ENCODE measurements at places on chromosomes 7 and 10.

DNA sequence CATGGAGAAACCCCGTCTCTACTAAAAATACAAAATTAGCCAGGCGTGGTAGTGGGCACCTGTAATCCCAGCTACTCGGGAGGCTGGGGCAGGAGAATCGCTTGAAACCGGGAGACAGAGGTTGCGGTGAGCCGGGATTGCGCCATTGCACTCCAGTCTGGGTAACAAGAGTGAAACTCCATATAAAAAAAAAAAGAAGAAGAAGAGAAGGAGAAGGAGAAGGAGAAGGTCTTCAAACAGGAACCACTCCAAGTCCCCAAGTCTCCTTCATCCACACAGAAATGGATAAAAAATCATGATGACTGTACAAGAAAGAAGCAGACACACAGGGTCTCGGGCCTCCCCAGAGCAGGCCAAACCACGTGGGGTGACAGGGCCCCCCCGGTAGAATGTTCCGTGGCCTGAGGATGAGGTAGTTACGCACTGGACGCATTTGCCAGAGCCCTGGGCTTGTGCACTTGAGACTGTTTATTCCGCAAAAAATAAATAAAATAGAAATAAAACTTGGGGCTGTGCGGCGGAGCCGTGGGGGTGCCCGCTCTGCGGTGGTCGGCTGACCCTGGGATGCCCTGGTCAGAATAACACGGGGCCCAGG lies 15.8 kb downstream of the VENTX start:
- DNase-seq, result no peak

DNA sequence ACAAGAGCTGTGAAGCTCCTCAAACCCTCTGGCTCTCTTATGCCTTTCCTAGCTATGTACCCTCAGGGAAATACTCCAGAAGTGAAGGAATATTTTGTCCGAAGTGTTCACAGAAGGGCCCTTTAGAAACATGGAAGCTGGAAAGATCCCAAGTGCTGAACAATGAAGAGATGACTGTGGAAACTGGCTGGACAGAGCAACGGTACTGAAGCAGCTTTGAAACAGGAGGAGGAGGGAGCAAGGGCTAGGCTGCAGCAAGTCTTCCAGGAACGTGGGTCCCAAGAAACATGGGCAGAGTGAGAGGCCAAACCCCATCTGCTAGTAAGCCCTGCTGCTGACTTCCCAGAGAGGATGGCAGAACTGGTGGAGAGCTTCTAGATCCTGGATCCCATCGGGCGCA lies 3.0 kb upstream of the PSAP start:
- DNase-seq, result no peak

DNA sequence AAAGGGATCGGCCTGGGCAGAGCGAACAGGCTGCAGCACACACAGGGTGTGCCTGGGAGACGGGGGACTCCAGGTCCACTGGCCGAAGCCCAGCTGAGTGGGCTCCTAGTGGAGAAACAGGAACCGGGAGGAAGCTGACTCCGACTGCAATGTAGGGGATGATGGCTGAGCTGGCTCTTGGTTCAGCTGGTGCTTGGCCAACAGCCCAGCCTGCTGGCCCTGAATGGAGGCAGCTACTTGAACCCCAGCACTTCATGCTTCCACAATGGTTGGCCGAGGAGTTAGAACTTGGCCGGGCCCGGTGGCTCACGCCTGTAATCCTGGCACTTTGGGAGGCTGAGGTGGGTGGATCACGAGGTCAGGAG lies 27.0 kb upstream of the FRAT2 start:
- no peak for DNase-seq

DNA sequence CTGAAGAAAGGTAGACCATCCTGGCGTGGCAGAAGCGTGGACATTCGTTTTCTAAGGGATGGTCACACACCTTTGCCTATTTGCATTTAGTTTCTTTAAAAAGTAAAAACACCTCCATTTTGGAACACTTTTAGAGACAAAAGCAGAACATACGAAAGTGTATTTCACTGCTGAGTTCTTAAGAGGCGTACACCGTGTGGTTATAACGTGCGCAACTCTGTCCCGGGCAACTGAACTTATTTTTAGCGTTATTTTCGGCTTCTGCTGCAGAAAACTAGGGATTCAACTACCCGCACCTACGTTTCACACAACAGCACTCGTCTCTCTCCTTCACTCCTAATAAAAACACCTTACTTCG lies 557 bp upstream of the LSM8 start:
- no peak for DNase-seq

- DNase-seq, result no peak
Measured at GRCh38 chr7:38878694-38879457, 30.1 kb downstream of the VPS41 start.

DNA sequence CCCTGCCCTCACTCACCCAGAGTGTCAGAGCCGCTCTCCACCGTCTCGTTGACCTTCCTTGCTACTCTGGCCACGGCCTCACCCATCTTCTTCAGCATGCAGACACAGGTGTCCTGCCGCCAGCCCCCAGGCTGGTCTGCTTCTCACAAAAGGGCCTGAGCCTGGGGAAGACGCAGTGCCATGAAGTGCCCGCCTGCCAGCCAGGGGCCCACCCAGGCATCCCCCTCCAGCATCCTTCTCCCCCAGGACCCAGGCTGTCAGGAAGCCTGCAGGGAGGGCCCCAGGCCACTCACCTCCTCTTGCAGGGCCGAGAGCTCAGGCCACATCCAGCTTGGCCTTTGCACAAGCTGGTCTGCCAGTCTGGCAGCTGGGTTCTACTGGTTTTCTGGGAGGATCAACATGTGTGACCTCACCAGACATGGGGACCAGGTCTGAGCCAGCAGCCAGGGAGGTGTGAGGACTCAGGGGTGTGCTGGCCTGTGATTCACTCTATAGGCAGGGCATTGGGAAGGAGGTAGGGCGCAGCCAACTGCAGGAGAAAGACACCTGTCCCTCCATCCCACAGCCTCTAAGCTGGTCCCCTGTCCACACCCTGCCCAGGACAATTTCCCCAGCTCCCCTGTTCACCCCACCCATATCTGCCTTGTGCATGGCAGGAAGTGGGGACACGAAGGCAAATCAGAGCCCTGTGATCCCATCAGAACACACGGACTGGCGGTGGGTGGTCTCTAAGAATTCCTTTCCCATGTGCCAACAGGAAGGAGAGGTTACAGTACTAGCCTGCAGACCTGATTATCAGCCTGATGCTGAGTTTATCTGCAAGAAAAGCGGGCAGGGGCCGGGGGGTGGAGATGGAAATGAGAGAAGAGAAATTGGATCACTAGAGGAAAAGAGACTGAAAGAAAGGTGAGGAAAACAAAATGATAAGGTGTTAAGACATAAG lies 5.7 kb downstream of the LRRC20 start:
- no peak for DNase-seq

GRCh38 chr10:70564901-70565351 lies 37.6 kb downstream of the PRF1 start:
- no peak for DNase-seq

GRCh38 chr7:77913977-77914607 lies 115.5 kb downstream of the PHTF2 start:
- DNase-seq, result no peak

DNA sequence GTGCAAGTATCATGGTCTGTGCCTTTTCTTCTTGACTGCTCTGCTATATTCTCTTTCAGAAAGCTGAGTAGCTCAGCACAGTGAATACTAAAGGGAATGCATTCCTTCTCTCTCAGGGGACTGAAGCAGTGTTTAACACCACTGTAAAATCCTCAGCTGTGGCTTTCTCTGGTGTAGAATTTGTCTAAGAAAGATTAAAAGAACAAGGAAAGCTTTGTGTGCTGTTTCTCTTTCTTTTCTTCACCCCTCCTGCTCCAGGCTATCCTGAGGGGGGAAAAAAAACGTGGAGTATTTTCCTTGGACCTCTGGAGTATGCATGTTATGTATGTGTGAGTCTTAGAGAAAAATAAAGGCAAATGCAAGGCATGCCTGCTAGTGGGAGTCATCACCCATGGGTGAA lies 383.9 kb downstream of the AUTS2 start:
- no peak for DNase-seq

DNA sequence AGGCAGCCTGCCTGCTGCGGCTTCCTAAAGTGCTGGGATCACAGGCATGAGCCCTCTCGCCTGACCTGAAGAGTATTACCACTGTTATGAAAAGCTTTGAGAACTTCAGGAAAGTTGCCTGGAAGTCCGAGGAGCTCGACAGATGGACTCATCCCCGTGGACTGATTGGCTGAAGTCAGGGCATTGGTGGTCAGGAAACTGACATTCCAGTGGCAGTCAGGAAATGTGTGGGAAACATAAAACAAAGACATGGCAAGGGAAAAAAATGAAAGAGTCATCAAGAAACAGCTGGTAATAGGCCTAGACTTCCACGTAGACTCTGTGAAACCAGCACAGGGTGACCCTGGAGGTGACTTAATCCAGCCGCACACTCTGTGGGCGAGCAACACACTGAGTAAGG lies 123.3 kb downstream of the CDH23 start:
- DNase-seq, result no peak

GRCh38 chr7:149209518-149210269 lies 14.3 kb downstream of the ZNF282 start:
- DNase-seq, result peak; percentile 58

- DNase-seq, result no peak
Measured at GRCh38 chr10:28928484-28928883, 251.2 kb downstream of the BAMBI start.

DNA sequence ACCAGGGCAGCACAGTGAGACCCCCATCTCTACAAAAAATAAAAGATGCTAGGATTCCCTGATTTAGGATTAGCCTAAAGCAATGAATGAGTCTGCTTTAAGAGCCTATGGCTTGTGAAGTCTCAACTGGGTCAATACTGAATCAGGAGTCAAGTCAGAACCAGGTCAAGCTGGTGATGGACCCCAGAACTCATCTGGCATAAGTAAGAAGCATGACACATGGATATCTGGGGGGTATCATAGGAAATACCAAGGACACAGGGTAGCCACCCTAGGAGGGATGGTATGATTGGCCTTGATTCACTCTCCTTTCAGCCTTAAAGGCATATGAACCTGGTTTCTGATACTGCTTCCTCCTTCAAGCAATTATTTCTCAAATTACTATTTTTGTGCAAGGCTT lies 78.4 kb upstream of the FAM133B start:
- DNase-seq, result no peak

Measured in GM12891 (cell line).